ENCODE measurements at places on chromosomes 6 and 20. TPM values are rescaled to one million over a fixed set of nuclear protein-coding genes. Genes with fewer than 3 reads are reported as not detected.

DNA sequence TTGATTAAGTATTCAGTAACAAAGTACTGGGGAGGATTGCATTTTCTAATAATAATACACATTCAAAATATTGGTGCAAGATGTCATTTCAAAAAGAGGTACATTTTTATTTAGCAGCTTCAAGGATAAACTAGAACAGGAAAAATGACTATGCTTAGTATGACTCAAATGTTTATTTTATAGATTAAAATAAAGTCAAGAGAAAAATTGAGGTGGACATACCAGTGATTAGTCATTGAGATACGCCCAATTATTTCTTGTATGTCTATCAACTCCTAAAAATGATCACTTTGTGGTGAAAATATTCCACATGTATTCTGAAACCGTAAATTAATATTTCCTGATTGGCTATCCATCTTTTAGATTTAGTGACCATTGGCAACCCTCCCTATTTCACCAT lies 96.7 kb downstream of the PHF3 start:
- DNase-seq = no peak

SDC4 gene
- 143 TPM for polyA plus RNA-seq

FOXF2 gene
- 0.10 TPM for polyA plus RNA-seq

DNA sequence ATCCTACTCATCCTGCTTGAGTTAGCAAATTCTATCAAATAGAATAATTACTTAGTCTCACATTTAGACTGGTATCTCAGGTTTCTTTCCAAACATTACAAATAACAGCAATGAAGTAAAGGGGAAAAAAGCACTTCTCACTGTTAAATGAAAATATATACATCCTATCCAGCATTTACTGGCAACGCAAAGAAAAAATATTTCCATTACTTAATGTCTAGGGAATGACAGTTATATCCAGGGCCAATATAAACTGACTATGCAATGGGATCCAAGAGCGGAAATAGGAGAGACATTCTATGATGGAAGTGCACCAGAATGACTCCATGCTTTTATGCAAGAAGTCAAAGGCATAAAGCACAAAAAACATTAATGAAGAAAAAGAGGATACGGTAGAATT lies 60.3 kb downstream of the ME1 start:
- no peak for DNase-seq

DNA sequence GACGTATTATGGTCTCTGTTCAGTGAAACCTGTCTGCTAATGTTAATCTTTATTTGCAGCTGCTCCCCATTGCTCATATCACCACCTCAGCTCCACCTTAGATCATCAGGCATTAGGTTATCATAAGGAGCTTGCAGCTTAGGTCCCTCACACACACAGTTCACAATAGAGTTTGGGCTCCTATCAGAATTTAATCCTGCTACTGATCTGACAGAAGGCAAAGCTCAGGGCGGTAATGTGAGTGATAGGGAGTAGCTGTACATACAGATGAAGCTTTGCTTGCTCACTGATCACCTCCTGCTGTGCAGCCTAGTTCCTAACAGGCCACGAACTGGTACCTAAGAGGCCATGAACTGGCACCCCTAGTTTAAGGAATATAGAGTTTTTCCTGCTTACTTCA lies 989.7 kb downstream of the EYS start:
- no peak for DNase-seq

All from foreskin keratinocyte (primary cell).